ENCODE measurements at places on chromosomes 3 and 15. TPM values are rescaled to one million over a fixed set of nuclear protein-coding genes. Genes with fewer than 3 reads are reported as not detected.

DNA sequence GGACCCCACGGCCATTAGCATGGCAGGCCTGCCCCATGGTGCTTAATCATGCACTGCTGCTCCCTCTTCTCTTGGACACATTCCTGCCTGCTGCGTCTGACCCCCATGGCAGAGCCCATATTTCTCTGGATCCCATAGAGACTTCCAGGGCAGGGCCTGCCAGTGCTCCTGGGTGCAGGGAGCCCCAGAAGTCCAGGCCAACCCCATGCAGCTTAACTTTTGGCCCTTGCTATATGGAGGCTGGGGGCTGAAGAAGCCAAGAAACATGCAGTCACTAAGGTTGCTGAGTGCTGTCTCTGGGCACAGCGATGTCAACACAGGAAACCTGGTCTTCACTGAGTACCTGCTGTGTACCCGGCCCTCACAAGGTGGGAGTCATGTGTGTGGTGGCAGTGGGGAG is 11.3 kb upstream of the PRKCD start:
- DNase-seq, result no peak

GRCh38 chr3:128078322-128078721 is 26.1 kb downstream of the SEC61A1 start:
- DNase-seq, result no peak

The C2CD4A gene
- total RNA-seq, result 5.3 TPM

DNA sequence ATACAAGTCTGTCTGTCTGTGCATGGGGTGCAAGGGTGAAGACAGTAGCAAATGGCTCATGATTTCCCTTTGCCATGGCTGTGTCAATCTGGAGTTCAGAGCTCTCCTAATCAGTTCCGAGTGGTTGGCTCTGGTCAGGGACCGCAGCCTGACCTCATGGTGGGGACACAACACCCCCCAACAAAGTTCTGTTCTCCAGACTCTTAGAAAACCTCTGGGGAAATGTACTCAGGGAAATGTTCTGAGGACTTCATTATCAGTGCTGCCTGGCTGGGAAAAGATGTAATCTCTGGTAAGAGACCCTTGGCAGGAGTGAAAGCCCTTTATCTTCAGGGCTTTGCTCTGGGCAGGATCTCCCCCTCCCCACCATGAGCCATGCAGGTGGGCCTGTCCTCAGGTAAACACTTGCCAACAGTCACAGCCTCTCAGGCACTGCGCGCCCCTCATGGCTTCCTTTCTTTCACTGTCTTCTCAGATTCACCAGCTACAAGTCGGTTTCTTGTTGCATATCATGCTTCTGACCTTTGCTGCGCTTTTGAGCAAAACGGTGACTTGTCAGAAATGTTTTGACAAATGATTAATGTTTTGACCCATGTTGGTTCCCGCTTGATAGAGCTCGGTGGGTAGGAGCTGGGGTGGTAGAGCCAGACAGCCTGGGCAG is 95.5 kb downstream of the ST6GAL1 start:
- DNase-seq, result no peak

- DNase-seq, result no peak
These were observed 2.0 kb downstream of the SLC22A14 start for GRCh38 chr3:38283810-38284755.

The ARNT2 gene
- total RNA-seq, result 38.2 TPM

GRCh38 chr3:127736801-127737539 is 64.2 kb downstream of the ABTB1 start:
- no peak for DNase-seq

- DNase-seq, result no peak
These were observed 20.4 kb downstream of the ARPP21 start for GRCh38 chr3:35659768-35660167.

The GOLGA8O gene
- total RNA-seq, result 2.5 TPM

The GOLGA8S gene
- total RNA-seq, result 0.60 TPM

GRCh38 chr3:66991459-66991858 is 6.6 kb upstream of the KBTBD8 start:
- no peak for DNase-seq

DNA sequence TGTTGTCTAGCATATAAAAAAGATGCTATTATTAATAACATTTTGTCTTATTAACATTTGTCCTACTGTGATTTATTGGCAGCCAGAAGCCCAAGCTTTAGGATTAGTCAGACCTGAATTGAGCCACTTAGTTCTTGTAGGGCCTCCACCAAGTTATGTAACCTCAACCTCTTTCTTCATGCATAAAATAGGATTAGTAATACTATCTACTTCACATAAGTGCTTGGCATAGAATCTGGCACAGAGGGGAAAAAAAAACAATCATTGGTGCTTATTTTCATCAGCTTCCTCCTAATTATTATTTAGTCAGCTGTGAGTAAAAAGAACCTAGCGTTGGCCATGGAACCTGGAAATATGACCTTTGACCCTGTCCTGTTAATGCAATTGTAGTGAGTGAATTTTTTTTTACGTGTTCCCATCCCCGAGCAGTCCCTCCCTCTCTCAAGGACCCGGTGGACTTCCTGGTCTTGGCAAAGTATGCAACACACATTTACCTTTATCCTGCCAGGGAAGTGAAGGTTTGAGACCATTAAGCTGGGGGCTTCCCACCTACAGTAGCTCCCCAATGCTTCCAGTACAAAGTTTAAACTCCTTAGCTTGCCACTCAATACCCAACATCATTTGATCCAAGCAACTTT is 136.8 kb downstream of the FHIT start:
- no peak for DNase-seq
